ENCODE measurements at places on chromosomes 2 and 18.

DNA sequence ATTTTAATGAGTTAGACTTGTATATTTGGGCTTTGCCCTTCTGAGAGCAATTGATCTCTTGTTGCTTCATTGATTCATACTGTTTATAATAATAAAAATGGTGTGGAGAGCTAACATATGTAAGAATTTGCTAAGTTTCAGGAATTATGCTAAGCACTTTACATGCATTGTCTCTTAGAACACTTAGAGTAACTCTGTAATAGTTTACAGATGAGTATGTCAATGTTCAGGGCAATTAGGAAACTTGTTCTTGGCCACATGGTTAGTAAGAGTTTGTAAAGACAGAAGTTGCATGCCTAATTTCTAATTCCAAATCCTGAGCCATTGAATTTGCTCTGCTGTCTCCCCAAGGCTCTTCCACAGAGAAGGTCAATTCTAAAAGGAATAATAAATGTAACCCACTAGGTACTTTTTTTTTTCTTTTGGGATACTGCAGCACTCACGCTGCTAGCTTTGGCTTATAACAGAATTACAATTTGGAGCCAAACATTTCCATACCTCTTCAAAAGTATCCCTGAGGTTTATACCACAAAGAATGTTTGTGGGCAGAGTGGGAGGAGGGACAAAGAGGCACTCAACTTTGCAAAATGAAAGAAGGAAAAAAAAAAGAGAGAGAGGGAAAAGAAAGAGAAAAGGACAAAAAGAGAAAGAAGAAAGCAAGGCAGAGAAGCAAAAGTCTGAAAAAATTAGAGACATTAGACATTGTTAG is 232.4 kb downstream of the CALCRL start:
- DNase-seq: no peak

GRCh38 chr2:10709290-10709939 is 12.0 kb upstream of the ATP6V1C2 start:
- DNase-seq: peak; percentile 28

DNA sequence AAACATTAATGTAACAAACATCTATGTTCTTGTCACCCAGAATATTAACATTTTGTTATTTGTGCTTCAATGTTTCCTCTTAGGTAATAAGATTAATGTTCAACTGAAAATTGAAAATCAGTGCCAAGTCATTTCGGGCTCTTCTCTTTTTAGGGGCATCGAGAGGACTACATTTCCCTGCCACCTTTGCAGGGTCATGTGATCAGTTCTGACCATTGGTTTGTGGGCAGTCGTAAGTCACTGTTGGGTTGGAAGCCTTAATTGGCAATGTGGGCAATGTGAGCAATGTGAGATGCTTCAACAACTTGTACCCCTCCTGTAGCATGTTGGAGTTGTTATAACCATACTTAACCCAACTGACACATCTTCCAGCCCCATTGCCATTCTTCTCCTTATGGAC is 10.1 kb upstream of the CYRIA start:
- DNase-seq: no peak

- no peak for DNase-seq
Measured at GRCh38 chr2:69709290-69709689, 32.6 kb upstream of the ANXA4 start.

DNA sequence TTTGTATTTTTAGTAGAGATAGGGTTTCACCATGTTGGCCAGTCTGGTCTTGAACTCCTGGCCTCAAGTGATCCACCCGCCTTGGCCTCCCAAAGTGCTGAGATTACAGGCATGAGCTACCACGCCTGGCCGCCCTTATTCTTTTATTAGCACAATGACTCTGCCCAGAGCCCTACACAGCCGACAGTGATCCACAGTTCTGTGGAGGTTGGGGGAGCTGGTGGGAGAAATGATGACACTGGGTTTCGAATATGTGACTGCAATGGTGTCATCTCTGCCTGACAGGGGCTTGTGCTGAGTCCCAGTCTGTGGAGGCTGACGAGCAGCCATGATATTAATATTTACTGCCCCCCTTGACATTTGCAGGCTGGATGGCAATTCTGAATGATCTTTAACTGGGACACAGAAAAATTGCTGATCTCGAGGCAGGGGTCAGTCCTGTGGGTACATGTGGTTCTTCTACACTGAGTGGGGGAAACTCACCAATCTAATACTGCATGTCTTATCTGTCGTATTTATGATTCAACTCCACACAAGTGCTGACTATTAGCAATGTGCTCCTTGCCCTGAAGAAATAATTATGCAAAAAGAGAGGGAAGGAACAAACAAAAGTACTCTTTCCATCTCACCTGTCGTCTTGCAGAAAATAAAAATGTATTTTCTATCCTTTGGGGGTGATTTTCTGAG is 6.3 kb upstream of the CTAGE1 start:
- no peak for DNase-seq

DNA sequence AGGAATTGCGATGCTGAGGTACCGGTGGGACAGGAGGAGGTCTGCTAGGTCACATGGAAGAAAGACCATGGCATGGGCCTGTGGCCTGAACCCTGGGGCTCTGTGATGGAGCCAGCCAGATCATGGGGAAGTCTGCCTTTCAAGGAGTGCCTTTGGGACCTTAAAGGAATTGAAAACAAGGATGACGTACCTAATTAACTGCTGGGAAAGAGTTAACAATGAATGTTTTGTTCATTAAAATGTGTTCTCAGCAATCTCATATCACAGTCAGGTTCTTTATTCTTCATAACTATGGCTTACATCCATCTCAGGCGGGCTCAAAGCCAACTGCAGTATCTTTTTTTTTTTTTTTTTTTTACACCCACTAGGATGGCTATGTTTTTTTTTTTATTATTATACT is 25.6 kb downstream of the TRPM8 start:
- no peak for DNase-seq

- DNase-seq: no peak
Measured at GRCh38 chr2:102289129-102289528, 22.2 kb upstream of the IL1RL1 start.

DNA sequence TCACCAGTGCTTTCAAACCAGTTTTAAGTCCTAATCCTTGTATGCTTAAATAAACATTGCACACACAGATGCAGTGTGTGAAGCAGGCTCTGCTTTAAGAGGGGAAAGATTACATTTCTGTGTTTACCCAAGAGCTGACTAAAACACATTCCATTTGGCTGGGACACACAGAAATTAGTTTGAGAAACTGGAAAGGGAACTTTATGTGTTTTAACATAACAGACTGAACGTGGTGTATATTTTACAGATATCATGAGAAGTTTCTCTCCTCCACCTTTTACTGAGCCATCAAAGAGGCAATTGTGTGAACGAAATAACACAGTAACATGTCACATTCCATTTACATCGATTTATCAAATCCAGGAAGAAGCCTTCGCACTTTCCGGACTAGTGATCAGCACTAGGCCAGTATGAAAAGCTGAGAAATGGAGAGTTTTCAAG is 121.8 kb downstream of the MAIP1 start:
- no peak for DNase-seq

DNA sequence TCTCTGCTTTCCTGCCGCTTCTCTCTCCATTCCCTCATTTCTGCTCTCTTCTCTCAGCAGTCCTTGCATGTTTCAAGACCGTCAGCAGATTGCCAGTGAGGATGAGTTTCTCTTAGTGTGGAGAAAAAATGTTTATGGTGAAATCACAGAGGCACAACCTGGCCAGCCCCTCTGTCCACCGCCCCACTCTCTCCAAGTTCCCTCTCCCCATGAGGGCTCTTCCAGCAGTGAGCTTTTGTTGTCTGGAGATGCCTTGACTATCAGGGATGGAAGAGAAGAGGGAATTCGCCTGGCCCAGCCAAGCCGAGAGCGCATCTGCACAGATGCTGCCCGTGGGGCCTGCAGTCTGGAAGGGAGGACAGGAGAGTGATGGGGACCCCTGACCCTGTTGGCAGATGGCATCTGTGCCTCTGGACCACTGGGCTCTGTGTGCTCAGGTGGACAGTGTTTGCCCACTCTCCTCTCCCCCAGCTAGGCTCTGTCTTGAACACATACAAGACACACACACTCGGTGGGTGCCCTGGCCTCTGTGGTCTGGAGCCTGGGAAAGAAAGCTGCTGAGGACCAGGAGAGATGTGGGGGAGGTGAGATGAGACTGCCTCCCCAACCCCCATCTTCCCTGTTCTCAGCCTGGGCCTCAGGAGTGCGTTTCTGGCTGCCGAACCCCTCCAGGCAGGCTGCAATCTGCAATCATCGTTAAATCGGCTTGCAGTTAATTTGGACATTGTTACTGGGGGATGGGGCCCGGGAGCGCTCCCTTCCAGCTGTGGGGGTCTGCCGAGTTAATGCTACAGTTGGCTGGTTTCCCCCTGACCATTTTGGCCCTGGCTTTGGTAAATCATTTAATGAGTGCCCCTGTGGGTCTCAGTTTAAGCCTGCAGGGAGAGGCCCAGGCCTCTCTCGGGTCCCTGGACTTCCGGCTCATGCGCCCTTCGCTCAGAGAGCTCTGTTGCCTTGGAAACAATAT is 4.5 kb downstream of the ITM2C start:
- DNase-seq: no peak

DNA sequence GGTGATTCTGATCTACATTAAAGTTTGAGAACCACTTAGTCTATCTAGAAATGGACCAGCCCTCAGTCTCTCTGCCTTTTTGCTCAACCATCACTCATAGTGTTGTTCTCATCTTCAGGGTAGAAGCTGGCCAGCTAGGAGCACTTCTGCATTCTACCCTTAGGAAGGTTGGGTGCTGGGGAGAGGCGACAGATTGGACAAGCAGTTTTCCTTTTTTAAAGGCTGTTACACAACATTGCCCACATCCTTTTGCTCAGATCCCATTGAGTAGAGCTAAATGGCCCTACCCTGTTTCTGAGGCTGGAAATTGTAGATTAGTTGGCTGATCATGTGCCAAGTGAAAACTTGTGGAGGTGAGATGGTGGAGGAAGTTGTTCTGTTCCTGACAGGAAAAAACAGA is 35.6 kb downstream of the OSBPL6 start:
- DNase-seq: peak; percentile 64

DNA sequence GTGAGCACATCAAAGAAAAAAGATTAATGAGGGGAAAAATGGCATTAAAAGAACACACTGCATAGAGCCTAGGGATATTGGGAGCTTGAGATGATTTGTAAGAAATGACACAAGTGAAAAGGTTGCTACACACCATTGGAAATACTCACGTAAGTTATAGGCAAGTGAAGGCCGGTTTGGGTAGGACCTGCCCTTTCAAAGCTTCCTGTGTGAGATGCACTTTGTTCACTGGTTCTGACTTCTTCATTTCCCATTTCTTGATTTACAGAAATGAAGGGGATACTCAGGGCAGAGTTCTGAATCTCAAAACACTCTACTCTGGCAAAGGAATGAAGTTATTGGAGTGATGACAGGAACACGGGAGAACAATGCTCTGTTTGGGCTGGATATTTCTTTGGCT is at the start of gene IL18RAP:
Gene IL18RAP, plus strand, starts transcription at position 251 of the 400 bp plus-strand sequence. Its CDS starts 118 bp downstream, at position 369.
- no peak for DNase-seq

- no peak for DNase-seq
Measured at GRCh38 chr18:48038636-48039035, 108.2 kb upstream of the SMAD2 start.

DNA sequence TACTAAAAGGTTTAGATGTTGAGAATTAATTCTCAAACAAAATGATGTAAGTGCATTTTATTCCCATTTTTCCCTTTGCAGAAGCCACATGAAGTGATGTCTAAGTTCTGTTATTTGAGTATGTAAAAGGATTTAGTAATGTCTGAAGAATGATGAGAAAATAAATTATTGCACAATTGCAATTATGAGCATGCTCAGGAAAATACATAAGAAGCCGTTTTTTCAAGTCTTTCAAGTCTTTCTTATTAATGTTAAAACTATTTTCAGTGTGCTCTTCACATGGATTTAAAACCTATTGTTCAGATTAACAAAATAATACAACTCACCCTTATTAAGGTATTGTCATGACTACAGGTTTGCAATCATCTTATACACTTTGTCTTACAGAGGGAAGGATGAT is 331.4 kb upstream of the NETO1 start:
- DNase-seq: no peak

DNA sequence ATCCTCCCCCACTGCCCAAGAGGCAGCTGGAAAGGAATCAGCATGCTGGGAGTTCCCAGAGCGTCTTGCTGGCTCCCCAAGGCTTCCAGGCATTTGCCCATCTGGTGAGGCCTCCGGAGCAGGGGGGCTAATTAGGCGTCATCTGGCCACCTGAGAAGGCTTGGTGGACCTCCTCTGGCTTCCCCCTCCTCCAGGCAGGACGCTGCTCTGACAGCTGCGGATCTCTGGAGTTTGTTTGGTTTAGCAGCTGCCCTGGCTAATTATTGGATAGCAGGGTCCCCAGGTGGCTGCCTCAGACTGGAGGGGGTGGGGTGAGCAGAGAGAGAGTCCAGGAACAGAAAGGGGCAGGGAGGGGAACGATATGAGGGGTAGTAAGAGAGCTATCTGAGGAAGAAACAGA is 425.2 kb upstream of the MEX3C start:
- DNase-seq: no peak

- peak; percentile 24 for DNase-seq
Measured at GRCh38 chr18:11387880-11388279, 221.5 kb upstream of the SLC35G4 start.

GRCh38 chr18:74069178-74070050 is 78.2 kb downstream of the FBXO15 start:
- no peak for DNase-seq

DNA sequence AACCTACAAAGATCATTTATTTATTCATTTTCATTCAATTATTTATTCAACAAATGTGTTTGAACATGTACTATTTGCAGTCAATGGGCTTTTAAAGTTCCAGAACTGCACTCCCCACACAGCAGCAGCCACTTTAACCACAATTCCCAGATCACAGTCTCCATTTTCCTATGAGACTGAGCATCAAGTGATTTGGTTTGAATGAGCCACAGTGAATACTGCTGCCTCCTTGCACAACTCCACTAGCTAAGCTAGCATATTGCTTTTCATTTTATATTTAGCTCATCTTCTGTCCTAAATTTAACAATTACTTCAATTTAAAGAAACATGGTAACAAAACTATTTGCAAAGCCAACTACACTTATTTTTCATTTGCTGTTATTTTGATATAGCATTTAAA is 353.4 kb upstream of the VRK2 start:
- DNase-seq: no peak

DNA sequence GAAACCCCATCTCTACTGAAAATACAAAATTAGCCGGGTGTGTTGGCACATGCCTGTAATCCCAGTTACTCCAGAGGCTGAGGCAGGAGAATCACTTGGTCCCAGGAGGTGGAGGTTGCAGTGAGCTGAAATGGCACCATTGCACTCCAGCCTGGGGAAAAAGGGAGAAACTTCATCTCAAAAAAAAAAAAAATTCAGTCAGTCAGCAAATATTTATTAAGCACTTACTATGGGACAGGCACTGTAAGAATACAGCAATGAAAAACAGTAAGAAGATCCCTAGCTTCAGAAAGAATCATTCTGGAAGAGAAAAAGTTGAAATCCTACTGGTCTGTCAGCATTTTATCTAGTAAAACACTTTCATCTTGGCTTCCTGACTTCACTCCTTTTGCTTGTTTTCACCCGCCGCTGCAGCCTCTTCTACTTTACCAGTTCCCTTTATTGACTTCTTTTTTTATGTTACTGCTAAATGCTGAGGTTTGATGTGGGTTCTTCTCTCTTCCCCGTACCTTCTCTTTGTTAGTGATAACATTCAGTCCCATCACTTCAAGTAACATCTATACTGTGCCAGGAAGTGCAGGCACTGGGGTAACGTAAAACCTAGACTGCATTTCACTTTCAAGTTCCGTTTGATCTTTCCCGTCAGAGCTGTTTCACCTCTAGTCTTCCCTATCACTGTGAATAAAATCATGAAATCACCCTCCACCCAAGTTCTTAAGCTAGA is 10.8 kb upstream of the TAF4B start:
- DNase-seq: peak; percentile 57

GRCh38 chr2:36449943-36450392 is 94.4 kb downstream of the CRIM1 start:
- no peak for DNase-seq

GRCh38 chr2:108288534-108289106 is at the start of gene SULT1C2:
Gene SULT1C2 (plus strand): TSS chr2:108288895. CDS start chr2:108293668, 4,773 bp downstream.
- no peak for DNase-seq
